D721Med (cell line): ENCODE measurements at places on chromosomes 4 and X.

GRCh38 chrX:118346258-118347094 is 570 bp downstream of the WDR44 start:
- DNase-seq: no peak

GRCh38 chrX:40485973-40486372 is 94.8 kb upstream of the ATP6AP2 start:
- DNase-seq: no peak

DNA sequence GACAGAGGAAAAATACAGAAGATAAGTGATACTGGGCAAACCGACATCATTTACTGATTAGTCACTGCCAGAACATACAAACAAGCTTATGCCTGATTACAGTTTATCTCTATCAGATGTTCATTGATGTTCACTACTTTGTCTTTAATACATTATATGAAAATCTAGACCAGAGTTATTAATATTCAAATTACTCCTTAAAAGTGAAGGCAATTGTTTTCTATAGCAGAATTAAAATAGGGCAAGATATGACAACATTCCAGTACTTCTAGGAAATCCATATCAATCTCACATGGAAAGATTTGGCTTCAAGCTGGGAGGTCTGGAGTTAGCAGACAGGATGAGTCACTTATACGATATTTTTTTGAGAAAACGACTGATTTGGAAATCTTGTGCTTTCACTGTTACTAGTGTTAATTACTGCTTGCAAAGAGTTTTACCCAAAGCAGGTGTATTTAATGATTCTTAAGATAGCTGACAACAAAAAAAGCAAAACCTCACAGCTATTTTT is 31.8 kb downstream of the HPGD start:
- DNase-seq: no peak

GRCh38 chr4:122503214-122503613 is 46.7 kb upstream of the IL2 start:
- no peak for DNase-seq

GRCh38 chr4:79764120-79764519 is 308.9 kb downstream of the ANTXR2 start:
- DNase-seq: no peak

- no peak for DNase-seq
Observed at GRCh38 chrX:46130247-46130646, 415.0 kb downstream of the ZNF674 start.

GRCh38 chr4:123659730-123660129 is 263.1 kb downstream of the SPRY1 start:
- DNase-seq: no peak

- no peak for DNase-seq
Observed at GRCh38 chrX:69103539-69103938, 61.7 kb downstream of the PJA1 start.

- DNase-seq: no peak
Observed at GRCh38 chr4:99861120-99861905, 32.9 kb downstream of the LAMTOR3 start.

GRCh38 chr4:127196655-127197352 is 436.0 kb upstream of the INTU start:
- no peak for DNase-seq

- DNase-seq: no peak
Observed at GRCh38 chr4:19417256-19417655, 834.4 kb upstream of the SLIT2 start.

DNA sequence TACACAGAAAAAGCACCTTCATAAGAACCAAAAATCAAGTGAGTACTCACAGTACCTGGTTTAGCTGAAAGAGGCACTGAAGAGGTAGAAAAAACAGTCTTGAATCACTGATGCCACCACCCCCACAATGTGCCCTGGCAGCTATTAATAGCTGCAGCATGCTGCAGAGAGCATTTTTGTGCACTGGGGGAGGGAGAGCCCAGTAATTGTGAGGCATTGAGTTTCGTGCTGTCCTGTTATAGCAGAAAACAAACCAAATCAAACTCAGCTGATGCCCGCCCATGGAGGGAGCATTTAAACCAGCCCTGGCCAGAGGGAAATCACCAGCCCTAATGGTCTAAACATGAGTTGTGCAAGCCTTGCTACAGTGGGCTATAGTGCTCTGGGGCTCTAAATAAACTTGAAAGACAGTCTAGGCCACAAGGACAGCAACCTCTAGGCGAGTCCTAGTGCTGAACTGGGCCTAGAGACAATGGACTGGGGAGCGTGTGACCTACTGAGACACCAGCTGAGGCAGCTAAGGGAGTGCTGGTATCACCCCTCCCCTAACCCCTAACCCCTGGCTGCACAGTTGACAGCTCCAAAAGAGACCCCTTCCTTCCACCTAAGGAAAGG is 106.3 kb upstream of the TMLHE start:
- no peak for DNase-seq

GRCh38 chr4:76090241-76090691 is 15.8 kb downstream of the ART3 start:
- DNase-seq: no peak

DNA sequence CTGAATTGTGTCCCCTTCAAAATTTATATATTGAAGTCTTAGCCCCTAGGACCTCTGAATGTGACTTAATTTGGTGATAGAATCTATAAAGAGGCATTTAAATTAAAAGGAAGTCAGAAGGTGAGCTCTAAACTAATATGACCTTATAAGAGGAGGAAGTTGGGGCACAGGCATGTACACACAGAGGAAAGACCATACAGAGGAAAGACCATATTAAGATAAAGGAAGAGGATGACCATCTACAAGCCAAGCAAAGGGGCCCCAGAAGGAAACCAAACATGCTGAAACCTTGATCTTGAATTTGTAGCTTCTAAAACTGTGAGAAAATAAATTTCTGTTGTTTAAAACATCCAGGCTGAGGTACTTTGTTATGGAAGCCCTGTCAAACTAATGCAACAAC is 26.9 kb upstream of the CYBB start:
- DNase-seq: no peak

GRCh38 chr4:107863850-107864371 is 39.2 kb downstream of the SGMS2 start:
- no peak for DNase-seq

DNA sequence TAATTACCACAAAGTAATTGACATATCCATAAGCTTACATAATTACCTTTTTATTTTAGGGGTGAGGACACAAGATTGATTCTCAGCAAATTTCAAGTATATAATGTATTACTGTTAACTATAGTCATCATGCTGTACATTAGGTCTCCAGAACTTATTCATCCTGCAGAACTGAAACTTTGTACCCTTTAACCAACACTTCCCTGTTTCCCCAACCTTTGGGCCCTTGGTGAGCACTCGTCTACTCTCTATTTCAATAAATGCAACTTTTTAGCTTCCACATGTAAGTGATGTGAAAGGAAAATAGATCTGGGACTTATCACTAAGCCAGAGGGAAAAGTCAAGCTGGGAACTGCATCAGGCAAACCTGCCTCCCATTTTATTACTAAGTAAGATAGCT is 33.6 kb upstream of the CCNG2 start:
- DNase-seq: no peak

GRCh38 chrX:17432158-17432557 is 57.2 kb downstream of the NHS start:
- DNase-seq: no peak

DNA sequence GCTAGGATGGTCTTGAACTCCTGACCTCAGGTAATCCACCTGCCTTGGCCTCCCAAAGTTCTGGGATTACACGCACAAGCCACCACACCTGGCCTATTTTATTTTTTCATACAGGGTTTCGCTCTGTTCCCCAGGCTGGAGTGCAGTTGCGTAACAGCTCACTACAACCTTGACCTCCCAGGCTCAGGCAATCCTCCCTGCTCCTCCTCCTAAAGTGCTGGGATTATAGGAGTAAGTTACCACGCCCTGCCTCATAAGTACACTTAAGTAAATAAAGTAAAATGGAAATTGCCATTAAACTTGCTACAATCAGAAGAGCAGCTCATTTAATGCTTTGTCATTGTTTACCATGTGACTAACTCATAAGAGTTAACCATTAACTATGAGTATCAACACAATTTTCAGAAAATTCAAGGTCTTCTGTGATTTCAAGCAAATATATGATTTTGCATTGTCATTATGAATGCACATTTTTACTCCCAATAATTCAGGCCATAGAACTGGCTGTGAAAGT is 12.3 kb downstream of the UGDH start:
- no peak for DNase-seq

DNA sequence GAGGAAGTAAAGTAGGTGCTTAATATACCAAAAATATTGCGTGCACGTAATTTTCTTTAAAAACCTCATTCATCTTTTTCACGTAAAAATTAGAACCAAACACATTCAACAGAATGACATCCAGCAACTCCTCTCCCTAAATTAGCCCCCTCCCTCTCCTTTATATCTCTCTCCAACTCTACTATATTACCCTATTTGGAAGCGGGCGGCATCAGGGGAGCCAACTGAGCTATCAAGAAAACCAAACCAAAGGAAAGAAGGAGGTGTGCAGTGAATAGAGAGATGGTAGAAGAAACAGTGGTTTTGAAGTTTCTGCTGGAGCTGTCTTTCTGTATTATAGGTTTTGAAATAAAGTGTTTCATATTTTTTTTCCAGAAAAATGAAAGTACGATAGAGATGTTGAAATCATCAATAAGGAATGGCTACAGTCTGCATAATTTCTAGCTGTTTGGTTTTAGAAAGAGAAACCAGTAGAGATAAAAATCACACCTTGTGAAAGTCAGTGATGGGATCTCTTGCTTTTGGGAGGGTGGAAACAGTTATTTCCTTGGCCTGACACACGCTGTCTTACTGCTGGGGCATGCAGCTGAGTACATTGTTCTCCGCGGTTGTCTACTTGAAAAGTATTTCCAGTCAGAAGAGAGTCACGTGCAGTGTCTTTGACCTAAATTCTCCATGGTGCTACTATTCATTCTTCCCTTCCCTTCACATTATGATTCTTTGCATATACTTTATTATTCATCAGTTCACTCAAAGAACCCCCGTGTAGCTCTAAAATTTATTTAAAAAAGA is 94.1 kb upstream of the WDR17 start:
- no peak for DNase-seq

DNA sequence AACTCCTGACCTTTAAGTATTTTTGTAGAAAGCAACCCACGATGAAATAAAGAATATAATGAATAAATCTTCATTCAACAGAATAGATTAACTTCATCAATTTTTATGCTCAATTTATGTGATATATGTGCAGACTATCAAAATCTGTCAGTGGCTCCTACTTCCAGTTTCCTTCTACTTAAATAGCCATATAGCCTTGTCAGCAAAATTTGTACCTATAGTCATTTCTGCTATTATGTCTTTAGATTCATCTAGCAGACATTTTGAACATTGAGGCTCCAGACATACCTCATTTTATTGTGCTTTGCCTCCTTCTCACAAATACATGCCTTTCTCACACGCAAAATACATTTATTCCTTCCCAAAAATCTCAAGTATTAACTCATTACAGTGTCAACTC is 971.7 kb downstream of the FAM133A start:
- DNase-seq: no peak

DNA sequence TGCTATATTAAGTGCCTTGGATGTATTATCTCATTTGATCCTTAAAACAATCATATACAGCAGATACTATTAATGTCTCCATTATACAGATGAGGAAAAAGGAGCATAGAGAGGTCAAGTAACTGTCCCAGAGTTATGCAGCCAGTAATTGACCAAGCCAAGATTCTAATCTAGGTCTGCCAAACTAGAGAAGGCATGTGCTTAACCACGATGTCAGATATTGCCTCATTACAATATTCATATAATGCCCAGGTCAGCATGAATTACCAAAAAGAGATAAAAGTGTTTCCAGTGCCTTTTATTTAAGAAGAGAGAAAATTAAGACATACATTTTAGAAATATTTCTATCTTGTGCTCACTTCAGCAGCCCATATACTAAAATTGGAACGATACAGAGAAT is 7.1 kb downstream of the ARHGEF6 start:
- no peak for DNase-seq

DNA sequence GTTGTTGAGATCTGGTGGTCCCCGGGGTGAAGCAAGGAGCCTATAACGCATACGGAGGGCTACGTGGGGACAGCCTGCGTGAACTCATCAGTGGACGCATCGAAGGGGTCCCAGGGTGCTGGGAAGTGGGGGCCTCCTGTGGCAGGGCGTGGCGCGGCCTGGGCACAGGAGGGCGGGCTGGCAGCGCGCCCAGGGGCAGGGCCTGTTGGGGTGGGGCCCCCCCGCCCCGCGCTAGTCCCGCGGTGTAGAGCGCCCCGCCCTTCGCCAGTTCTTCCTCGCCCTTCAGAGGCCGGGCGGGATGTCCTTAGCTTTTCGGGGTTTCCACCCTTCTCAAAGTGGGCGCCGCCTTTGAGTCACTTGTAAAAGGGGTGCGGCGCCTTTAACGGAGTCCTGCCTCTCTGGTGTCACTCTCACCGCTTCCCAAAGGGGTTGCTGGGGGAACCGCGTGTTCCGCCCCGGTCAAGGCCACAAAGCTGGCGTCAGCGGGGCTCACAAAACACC is 632 bp downstream of the PLP2 start:
- no peak for DNase-seq

DNA sequence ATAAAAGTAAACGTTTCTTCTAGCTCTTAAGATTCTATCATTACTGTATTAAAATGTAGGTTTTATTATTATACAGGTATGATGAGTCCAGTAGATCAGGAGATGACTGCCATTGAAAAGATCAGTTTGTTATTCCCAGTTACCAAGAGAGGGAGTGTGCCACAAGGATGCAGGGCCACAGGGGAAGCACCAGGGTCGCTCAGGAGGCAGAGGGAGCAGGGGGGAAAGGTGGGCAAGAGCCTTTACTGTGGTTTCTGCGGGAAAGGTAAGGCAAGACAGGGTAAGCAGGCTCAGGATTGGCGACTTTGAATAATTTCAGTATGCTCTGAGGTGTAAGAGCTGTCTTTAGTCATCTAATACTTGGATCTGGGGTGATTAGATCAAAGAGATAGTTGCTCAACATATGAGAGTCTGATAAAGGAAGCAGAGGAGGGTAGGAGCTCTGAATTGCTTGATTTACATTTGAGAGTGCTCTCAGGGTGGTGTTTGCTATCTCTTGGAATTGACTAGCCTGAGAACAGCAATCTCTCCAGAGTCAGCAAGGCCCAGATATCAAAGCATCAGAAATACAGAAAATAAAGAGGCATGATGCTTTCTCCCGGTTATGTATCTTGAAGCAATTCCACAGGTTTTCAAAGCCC is 86.0 kb downstream of the NDST3 start:
- DNase-seq: no peak

GRCh38 chr4:139253046-139253445 is 27.0 kb downstream of the MGARP start:
- no peak for DNase-seq

GRCh38 chr4:7876201-7876875 is 63.3 kb downstream of the AFAP1 start:
- no peak for DNase-seq

GRCh38 chr4:77348815-77349214 is 191.8 kb downstream of the CCNG2 start:
- no peak for DNase-seq
